B cell (primary cell): ENCODE measurements at places on chromosomes 3 and 15.

DNA sequence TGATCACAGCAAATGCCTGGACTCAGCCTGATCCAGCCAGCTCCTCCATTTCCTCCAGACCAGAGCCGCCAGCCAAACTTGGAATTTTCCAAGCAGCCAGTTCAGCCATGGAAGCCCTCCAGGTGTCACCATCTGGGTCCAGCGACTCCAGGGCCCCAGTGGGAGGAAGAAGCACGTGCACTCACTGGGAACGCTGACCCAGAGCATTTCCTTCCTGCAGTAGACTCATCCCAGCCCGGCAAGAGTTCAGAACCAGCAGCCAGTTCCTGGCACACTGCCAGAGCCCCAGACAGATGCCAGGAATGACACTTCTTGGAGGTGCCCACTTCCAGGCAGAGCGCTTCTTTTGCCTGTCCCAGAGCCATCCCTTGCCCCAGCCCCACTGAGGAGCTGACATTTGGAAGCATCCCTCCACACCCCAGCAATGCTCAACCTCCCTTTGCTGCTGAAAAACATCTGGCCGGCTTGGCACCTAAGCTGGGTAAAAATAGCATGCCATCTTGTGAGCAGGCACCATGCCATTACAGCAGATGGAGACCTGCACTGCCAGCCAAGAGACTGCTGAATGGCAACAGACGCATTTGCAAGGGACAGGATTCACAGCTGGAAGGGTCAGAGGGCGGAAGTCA, 460.3 kb upstream of the PROK2 start:
- no peak overlapping the region for H3K27ac ChIP-seq
- H3K27me3 ChIP-seq: peaks cover 15% of the 10 kb centered on the region
- H3K4me1 ChIP-seq: peaks cover 11% of the 10 kb centered on the region
- no peaks in the 10 kb centered on the region for H3K36me3 ChIP-seq
- no peak overlapping the region for H3K4me3 ChIP-seq

- H3K4me1 ChIP-seq: no peaks in the 10 kb centered on the region
- H3K4me3 ChIP-seq: no peak overlapping the region
- no peak for DNase-seq
- no peaks in the 10 kb centered on the region for H3K36me3 ChIP-seq
Observed at GRCh38 chr15:45862034-45862433, 227.2 kb downstream of the SQOR start.

DNA sequence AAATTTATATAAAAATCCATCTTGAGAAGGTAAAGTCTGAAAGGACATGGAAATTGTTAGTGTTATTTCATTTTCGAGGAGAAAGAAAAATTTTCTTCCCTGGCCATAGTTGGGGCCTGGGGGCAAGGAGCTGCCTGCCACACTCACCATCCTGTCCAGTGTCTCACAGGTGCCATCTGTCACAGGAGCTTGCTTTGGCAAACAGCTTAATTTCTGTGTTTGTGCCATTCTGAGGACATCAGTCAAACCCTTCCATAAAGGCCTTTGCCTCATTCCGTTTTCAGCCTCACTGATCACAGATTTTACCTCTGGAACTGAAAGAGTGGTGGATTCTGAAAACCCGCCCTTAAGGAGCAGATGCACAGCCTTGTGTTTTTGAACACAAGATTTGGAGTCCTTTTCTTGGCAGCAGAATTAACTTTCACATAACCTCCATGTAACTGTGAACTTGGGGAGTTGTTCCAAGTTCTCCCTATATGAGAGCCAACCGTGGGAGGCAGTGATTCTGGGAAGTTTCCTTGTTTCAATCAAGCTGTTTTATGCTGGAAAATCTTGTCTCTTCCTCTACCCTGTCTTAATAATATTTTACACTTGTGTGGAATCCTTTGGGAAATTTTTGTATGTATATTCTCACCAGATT, 254.7 kb downstream of the CACNA2D3 start:
- H3K27me3 ChIP-seq: no peaks in the 10 kb centered on the region
- no peaks in the 10 kb centered on the region for H3K36me3 ChIP-seq
- no peak overlapping the region for H3K4me3 ChIP-seq

GRCh38 chr15:47801522-47801921, 84.2 kb downstream of the SEMA6D start:
- no peak overlapping the region for H3K4me3 ChIP-seq
- H3K27me3 ChIP-seq: no peaks in the 10 kb centered on the region
- DNase-seq: no peak
- H3K36me3 ChIP-seq: no peaks in the 10 kb centered on the region
- H3K4me1 ChIP-seq: no peaks in the 10 kb centered on the region
- H3K27ac ChIP-seq: no peak overlapping the region

GRCh38 chr15:96331144-96331944, 844 bp downstream of the NR2F2 start:
- H3K4me1 ChIP-seq: peaks cover 4% of the 10 kb centered on the region
- H3K27ac ChIP-seq: no peak overlapping the region

DNA sequence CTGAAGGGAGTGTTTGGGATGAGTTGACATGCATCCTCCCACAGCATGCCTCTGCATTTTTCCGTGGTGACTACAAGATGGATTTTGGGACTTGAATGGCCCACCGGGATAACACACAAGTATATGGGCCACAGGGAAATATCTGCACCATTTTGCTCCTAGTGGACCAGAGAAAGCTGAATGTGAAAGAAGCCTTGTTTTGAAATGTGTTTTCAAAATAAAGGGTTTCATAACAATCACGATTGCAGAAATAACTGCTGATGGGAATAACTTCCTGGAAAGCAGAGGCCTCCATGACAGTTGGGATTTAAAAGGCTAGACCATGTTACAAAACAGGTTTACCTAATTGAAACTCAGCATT, 77.5 kb upstream of the PRR23C start:
- no peak overlapping the region for H3K4me3 ChIP-seq
- no peak overlapping the region for H3K27ac ChIP-seq
- no peaks in the 10 kb centered on the region for H3K4me1 ChIP-seq
- no peak for DNase-seq

DNA sequence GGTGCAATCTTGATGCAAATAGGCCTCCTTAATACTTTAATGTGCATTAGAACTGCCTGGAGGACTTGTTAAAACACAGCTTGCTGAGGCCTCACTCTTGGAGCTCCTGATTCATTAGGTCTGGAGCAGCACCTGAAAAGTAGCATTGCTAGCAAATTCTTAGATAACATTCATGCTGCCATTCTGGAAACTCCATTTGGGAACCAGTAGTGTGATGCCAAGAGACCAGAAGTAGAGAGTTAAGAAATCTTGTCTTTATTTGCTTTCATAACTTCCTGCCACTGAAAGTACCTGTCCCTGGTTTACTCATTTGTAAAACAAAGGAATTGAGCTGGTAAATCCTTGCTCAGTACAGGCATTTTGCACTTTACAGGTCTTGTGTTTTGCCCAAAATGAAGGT, 72.0 kb downstream of the RAP2B start:
- H3K4me1 ChIP-seq: no peaks in the 10 kb centered on the region
- no peaks in the 10 kb centered on the region for H3K36me3 ChIP-seq
- H3K4me3 ChIP-seq: no peak overlapping the region
- DNase-seq: no peak
- no peak overlapping the region for H3K27ac ChIP-seq
- H3K27me3 ChIP-seq: no peaks in the 10 kb centered on the region

- no peak for DNase-seq
- no peak overlapping the region for H3K27ac ChIP-seq
- H3K4me1 ChIP-seq: no peaks in the 10 kb centered on the region
- no peak overlapping the region for H3K4me3 ChIP-seq
Observed at GRCh38 chr15:58298879-58299850, 132.6 kb upstream of the LIPC start.

GRCh38 chr3:5948084-5948483, 760.6 kb downstream of the EDEM1 start:
- no peaks in the 10 kb centered on the region for H3K4me1 ChIP-seq
- no peaks in the 10 kb centered on the region for H3K36me3 ChIP-seq
- no peaks in the 10 kb centered on the region for H3K27me3 ChIP-seq
- H3K4me3 ChIP-seq: no peak overlapping the region
- no peak for DNase-seq
- no peak overlapping the region for H3K27ac ChIP-seq
